ENCODE measurements at places on chromosomes 2 and 18.

- DNase-seq, result no peak
These were observed 23.3 kb upstream of the FHOD3 start for GRCh38 chr18:36274083-36274715.

- no peak for DNase-seq
These were observed 136.5 kb downstream of the RNF144A start for GRCh38 chr2:7053650-7054265.

DNA sequence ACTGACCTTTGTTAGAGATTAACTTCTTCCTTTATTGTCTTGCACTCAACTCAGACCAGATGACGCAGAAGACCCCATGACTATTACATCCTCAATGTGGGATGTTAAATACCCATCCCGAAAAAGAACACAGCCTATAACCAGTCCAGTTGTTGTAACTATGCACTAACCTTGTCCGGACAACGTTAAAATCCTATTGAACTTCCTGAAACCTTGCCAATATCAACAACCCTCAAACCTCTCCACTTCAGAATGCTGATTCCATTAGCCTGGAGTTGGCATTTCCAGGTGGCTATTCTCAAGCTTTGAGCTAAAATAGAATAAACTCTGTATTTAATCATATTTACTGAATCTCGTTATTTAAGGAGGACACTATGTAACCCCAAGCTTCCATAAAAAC is 13.6 kb downstream of the NMS start:
- no peak for DNase-seq

- no peak for DNase-seq
These were observed 122.7 kb upstream of the SMAD7 start for GRCh38 chr18:49073437-49073836.

DNA sequence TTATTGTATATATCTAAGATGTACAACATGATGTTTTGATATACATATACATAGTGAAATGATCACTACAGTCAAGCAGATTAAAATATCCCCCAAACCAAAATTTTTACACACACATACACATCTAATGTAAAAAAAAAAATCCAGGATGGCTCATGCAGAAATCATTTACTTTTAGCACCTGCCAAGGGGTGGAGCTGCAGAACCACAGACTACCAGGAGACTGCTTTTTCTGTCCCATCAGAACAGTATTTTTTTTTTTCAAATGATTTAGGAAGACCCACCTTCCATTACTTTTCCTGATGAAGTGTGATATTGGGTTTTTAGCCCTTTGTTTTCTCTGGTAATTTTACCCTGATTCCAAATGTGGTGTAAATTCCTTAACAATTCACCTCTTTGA is 61.9 kb downstream of the AQP4 start:
- DNase-seq, result no peak

GRCh38 chr18:42533009-42533575 is 578.1 kb downstream of the PIK3C3 start:
- DNase-seq, result no peak

GRCh38 chr2:73516033-73516432 is 126.2 kb downstream of the NAT8 start:
- DNase-seq, result no peak

GRCh38 chr2:54546518-54546917 is 90.4 kb downstream of the SPTBN1 start:
- DNase-seq, result no peak

- DNase-seq, result no peak
These were observed 181.4 kb downstream of the GRB14 start for GRCh38 chr2:164439885-164440284.
